NCI-H1694 treated with DMSO at 0.1 percent for 48 hours (cell line): ENCODE measurements at places on chromosomes 6 and 20.

DNA sequence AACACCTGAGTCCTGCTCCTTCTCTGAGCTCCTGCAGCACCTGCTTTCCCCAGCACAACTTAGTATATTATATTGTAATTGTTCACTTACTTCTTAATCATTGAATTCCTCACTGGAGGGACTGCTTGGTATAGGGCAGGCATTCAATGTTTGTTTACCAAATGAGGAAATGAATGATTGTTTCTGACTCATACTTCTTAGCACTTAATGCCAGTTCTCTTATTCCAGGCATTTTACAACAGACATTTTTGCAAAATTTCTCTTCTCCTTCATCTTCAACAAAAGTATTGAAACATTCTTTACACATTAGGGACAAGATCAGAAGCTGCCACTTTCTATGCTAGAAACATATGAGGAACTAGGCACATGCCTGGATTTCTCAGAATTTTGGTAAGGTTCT is 119.4 kb downstream of the TBX18 start:
- no peak for DNase-seq

DNA sequence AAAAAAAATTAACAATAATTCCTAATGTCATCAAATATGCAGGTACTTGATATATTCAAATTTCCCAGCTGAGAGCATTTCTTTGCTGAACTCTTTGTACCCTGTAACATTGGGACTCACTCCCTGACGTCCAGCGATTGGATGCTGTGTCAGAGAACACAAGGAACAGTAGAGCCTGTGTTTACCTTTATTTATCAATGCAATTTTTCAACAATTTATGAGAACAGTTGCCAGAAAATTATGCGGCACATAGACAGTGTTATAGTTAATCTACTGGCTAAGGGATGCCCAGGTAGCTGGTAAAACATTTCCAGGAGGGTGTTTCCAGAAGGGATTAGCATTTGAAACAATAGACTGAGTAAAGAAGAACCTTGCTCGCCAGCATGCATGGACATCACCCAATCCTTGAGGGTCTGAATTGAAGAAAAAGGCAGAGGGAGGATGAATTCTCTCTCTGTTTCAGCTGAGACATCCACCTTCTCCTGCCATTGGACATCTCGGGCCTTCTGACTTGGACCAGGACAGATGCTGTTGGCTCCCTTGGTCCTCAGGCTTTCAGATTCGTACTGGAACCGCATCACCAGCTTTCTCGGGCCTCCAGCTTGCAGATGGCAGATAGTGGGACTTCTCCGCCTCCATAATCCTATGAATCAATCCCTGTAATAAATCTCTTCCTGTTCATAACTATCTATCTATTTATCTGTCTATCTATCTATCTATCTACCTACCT is 42.2 kb upstream of the NCOA3 start:
- DNase-seq, result no peak

- no peak for DNase-seq
These were observed 29.4 kb downstream of the COL20A1 start for GRCh38 chr20:63322146-63322932.

DNA sequence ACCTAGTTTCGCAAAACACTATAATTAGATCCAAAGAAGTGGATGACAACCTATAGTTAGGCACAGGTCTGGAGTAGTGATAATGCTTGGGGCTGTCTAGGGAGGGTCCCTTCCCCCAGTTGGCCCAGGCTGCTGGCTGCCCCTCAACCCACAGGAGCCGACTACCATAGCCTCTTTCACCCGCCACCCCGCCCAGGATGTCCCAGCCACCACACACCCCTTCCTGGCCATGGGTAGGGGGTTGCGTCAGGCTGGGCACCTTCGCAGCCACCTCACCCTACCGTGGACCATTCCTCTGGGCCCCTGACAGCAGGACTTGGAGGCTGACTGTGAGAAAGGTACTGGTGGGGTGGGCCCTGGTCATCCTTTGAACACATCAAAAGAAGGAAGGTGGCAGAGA is 8.5 kb downstream of the TFEB start:
- no peak for DNase-seq

GRCh38 chr6:154187714-154188113 is 148.7 kb downstream of the OPRM1 start:
- no peak for DNase-seq

DNA sequence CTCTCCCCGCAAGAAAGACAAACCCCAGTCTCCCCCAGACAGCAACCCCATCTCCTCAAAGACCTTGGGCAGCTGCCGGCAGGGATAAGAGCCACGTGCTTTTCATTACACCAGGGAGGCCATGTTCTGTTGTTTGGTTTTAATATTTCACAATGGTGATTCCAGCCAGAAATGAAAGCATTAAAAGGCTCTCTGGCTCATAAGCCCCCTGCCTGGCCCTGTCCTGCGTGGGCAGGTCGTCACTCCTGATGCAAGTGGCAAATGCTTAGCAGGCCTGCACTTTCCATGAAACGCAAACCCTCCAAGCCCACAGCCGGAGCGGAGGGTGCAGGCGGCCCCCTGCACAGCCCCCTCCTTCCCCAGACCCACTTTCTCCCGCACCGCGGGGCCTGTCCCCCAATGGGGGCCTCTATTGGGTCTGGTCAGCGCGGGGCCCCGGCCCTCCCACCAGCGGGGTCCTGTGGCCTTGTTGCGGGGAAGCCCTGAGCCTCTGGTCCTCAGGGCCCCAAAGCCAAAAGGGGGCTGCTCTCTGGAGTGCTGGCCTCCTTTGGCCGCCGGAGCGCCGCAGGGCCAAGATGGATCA is 77.2 kb downstream of the TMEM242 start:
- DNase-seq, result no peak

DNA sequence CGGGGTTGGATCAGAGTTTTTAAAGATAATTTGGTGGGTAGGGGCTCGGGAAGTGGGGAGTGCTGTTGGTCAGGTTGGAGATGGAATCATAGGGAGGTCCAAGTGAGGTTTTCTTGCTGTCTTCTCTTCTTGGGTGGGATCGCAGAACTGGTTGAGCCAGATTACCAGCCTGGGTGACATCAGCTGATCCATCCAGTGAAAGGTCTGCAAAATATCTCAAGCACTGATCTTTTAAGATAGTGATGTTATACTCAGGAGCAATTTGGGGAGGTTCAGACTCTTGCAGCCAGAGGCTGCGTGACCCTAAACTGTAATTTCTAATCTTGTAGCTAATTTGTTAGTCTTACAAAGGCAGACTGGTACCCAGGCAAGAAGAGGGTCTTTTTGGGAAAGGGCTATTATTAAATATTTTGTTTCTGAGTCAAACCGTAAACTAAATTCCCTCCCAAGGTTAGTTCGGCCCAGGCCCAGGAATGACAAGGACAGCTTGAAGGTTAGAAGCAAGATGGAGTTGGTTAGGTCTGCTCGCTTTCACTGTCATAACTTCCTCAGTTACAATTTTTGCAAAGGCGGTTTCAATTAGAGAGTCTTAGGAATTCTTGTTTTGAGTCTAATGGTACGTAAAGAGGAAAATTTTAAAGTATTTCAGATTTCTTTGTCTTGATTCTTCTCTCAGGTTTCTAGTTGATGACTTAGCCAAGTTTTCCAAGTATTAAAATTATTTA is 53.1 kb downstream of the SCAF8 start:
- no peak for DNase-seq

DNA sequence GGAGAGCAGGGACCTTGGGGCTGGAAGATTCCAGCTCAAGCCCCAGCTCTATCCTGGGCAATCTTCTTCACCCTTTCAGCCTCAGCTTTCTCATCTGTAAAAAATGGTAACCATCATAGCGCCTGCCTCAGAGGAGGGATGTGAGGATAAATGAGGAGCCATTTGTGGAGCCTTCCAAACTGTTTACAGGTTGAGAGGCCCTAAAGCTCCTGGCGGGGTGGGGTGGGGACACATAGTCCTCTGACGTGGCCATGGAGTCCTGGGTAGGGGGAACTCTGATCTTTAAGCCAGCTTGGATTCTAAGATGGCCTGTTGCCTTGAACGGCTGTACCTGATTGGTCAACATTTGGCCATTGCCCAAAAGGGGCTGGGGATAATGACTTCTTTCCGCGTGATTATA is 111.1 kb downstream of the TOX2 start:
- no peak for DNase-seq

GRCh38 chr20:14918976-14919375 is 581.6 kb upstream of the FLRT3 start:
- no peak for DNase-seq

GRCh38 chr6:98716341-98716740 is 118.0 kb upstream of the POU3F2 start:
- no peak for DNase-seq
